Caco-2 (cell line): ENCODE measurements at places on chromosomes 11 and 22. TPM values are rescaled to one million over a fixed set of nuclear protein-coding genes. Genes with fewer than 3 reads are reported as not detected.

HIC2 gene
- total RNA-seq, result 45.8 and 48.4 TPM in 2 replicates

CRACR2B gene
- total RNA-seq, result 15.4 and 16.3 TPM in 2 replicates

PRDM11 gene
- 11.8 and 12.5 TPM in 2 replicates for total RNA-seq

GRCh38 chr11:129249351-129249750, 57.2 kb upstream of the ARHGAP32 start:
- DNase-seq, result no peak
